ENCODE measurements at places on chromosomes 7 and 10. TPM values are rescaled to one million over a fixed set of nuclear protein-coding genes. Genes with fewer than 3 reads are reported as not detected.

DNA sequence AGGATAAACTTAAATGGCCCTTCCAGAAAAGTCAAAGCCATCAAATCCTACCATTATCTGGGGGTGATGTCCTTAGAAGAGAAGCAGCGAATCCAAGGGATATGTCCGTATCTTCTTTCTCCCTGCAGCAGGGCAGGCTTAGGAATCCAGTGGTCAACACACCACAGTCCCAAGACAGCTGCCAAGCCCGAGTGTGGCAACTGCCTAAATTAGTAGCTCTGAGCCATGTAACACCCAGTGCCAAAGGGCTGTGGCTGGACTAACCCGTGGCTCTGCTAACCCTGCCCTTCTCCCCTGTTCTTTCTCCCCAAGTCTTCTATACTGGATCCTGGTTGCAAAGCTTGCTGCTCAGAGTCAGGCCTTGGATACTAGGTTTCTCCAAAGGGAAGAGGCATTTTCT, 74.8 kb downstream of the CDK1 start:
- no peak for DNase-seq

DNA sequence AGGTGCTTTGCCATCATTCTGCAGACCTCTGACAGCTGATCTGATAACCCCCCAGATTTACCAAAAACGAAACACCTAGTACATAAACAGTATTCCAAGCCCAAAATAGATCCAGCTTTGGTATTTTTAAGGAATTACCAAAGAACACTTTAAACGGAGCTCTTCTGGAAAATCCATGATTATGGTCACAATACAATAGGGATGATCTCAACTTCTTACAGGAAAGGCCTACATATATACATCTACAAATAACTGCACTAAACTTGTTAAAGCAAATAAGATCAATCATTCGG, 69.7 kb downstream of the HTR7 start:
- DNase-seq = no peak

- DNase-seq = no peak
Observed at GRCh38 chr7:64541438-64542359, 21.2 kb downstream of the ZNF680 start.

GRCh38 chr10:14602807-14603533, 171.7 kb downstream of the FAM107B start:
- DNase-seq = no peak

DNA sequence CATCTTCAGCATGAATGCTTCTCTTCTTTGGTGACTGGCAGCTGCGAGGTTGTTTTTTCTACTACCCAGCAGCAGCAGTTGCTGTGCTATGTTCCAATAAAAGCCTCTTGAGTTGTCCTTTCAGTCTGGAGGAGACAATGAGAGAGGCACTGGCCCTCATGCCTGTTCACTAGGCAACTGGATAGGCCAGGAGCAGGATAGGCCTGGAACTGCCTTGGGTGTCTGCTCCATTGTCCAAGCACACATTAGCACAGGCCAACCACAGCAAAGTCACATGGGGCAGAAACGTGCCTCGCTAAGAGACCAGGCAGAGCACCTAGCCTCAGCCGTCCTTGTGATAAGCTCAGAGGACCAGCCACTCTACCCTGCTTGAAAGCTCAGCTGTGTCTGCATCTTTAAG, 76.9 kb upstream of the PDCD4 start:
- DNase-seq = no peak

GRCh38 chr7:27492224-27492623, 170.5 kb downstream of the HIBADH start:
- DNase-seq = no peak

- no peak for DNase-seq
Observed at GRCh38 chr7:142885311-142886230, at the start of gene TRPV6. Gene TRPV6, minus strand, starts transcription at chr7:142885745.

DNA sequence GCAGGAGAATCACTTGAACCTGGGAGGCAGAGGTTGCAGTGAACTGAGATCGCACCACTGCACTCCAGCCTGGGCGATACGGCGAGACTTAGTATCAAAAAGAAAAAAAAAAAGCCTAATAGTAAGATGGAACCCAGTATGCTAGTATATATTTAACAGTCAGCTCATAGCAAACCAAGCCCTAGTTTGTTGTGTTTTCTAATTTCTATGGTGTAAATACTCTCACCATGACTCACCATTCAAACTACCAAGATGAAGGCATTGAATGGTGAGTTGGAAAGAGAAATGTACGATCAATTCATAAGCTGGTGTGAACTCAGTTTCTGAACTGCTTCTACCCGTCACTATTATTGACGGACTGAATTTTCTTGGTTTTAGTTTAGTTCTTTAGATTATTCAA, 173.7 kb upstream of the KAT6B start:
- no peak for DNase-seq

GRCh38 chr7:141053626-141054025, 20.2 kb upstream of the TMEM178B start:
- peak; percentile 23 for DNase-seq

GRCh38 chr10:124245191-124245590, 151.8 kb upstream of the CHST15 start:
- DNase-seq = no peak

DNA sequence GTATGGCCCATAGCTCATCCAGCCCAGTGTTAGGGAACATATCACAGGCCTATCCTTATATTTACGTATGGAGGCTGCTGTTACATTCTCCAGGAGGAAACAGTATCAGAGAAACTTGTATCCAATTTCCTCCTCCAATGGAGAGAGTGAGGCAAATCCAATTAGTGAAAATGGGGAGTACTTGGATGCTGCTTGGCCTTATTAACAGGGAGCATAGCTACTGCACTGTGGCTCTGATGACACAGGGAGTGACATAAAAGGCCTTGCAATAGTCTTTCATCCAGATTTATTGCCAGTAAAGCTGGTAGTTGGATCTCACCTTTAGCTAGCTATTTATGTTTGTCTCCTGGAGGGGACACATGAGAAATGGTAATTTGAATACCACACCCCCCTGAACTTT, 313.2 kb upstream of the MTPN start:
- DNase-seq = no peak

DNA sequence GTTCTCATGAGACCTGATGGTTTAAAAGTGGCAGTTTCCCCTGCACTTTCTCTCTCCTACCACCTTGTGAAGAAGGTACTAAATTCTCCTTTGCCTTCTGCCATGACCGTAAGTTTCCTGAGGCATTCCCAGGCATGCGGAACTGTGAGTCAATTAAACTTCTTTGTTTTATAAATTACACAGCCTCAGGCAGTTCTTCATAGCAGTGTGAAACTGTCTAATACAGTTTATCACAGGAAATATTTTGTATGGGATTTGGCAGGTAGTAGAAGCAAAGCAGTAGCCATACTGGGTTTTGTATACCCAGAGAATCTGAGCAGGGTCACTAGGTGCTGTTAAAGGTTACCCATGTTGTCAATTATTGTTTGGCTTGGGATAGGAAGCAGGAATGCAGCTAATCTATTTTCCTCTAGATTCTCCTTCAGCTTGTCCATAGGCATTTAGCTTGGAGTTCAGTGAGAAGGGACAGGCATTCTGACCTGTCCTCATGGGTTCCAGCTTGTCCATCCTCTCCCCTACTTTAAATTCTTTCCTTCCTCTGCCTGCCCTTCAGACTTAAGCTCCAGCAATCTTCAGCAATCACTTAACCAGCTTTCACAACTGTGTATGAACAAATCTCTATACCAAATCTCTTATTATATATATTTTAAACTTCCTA, 186.7 kb downstream of the PCLO start:
- DNase-seq = no peak

GRCh38 chr10:3331690-3332230, 159.2 kb upstream of the PITRM1 start:
- no peak for DNase-seq

- DNase-seq = peak; percentile 23
Observed at GRCh38 chr10:124153023-124153826, 59.8 kb upstream of the CHST15 start.

- DNase-seq = no peak
Observed at GRCh38 chr7:18889436-18889835, 228.0 kb downstream of the TWIST1 start.

GRCh38 chr10:102419269-102420180, 940 bp upstream of the PSD start:
- peak; percentile 64 for DNase-seq

GRCh38 chr7:120272261-120272660, 714 bp upstream of the KCND2 start:
- DNase-seq = no peak

- no peak for DNase-seq
Observed at GRCh38 chr10:89241026-89241425, 10.5 kb downstream of the LIPA start.

GRCh38 chr7:100088095-100088620, 611 bp upstream of the COPS6 start:
- DNase-seq = no peak

DNA sequence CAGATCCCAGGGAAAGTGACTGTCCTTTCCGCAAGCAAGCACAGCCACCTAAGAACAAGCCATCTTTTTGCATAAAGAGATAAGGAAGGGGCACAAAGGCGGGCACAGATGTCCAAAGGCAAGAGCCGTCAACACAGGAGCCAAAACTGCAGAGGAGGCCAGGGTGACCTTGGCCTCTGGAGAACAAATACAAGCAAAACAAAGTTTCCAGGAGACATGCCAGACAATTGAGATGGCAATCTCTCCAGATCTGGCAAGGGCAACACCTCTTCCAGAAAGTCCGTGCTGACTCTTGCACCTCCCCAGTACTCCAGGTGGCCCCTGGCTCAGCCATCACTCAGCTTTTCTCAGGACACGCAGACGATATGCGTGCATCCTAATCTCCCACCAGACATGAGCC, 58.2 kb downstream of the TEX36 start:
- DNase-seq = no peak

DNA sequence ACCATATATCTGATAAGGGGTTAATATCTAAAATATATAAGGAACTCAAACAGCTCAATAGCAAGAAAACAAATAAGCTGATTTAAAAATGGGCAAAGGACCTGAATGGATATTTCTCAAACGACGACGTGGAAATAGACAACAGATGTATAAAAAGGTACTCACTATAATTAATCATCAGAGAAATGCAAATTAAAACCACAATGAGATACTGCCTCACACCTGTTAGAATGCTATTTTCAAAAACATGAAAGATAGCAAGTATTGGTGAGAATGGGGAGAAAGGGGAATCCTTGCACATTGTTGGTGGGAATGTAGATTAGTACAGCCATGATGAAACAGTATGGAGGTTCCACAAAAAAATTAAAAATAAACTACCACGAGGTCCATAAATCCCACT, 163.2 kb downstream of the DKK1 start:
- DNase-seq = no peak

- no peak for DNase-seq
Observed at GRCh38 chr10:68105820-68106219, 3.5 kb upstream of the MYPN start.

DNA sequence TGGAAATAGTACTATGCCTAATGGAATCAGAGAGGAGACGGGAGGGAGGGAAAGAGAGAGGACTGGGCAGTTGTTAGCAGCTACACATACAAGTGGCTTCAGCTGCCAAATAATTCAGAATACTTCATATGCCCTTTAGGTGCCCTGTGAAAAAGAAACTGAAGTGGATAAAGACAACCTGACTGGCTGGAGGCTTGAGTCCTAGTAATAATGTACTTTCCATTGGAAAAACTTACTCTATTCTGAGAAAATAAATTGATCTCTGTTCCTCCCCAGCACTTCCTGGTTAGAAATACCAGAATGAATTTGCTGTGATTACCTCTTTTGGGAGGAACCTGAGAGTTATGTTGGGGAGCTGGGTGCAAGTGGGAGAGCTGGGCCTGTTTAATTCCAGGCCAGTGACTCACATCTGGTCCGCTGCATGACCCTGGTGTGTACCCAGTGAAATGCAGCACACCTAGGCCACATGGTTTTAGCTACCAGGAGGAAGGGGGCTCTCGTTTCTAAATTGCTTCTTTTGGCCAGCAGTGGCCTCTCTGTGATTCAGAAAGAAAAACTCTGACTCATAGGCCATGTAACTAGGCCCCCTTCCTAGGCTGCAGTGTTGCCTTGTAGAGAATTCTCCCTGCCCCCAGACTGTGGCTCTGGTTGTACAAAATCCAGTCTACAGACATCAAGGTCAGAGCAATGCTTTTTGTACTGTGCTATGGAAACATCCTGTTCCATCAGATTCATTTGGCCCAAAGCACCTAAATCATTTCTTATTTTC, 6.5 kb downstream of the AGFG2 start:
- DNase-seq = peak; percentile 41

- DNase-seq = no peak
Observed at GRCh38 chr10:8656261-8656660, 601.8 kb downstream of the GATA3 start.

GRCh38 chr7:134457210-134457609, 1.7 kb downstream of the AKR1B1 start:
- DNase-seq = no peak

GRCh38 chr10:131155876-131156230, 155.7 kb downstream of the TCERG1L start:
- no peak for DNase-seq

Gene GDF10
- 0.25 TPM for total RNA-seq

Gene SFTPA1
- 3.1 TPM for total RNA-seq

Gene CYP3A7
- total RNA-seq = not detected

Gene PLAU
- 1.1 TPM for total RNA-seq

Gene PLOD3
- total RNA-seq = 33.2 TPM

Gene NKX1-2
- not detected for total RNA-seq

Gene MMP21
- not detected for total RNA-seq

Gene ACSM6
- not detected for total RNA-seq

Gene HIP1
- total RNA-seq = 0.90 TPM

Gene DYDC2
- not detected for total RNA-seq

Gene ADAP1
- total RNA-seq = 79.6 TPM

Gene CASP7
- total RNA-seq = 7.7 TPM

Gene KLHDC10
- total RNA-seq = 15.4 TPM

Gene UNCX
- total RNA-seq = not detected

Gene MAGI2
- 0.16 TPM for total RNA-seq

Gene PHKG1
- total RNA-seq = 1.9 TPM

Gene IFIT1
- 0.28 TPM for total RNA-seq

Gene MUC12
- 0.19 TPM for total RNA-seq

Measured in activated T-cell treated with anti-CD3 and anti-CD28 coated beads, Interleukin-2, amount 50 U/mL, for 4 hours (primary cell).